ENCODE measurements at places on chromosomes 12 and 14.
A peak's percentile ranks its signal among the peaks of the same experiment; 100 is the strongest.

- DNase-seq: peak; percentile 30
Observed at GRCh38 chr12:57340104-57340503, 89.1 kb upstream of the STAC3 start.

GRCh38 chr12:115885040-115885690, 392.3 kb downstream of the MED13L start:
- DNase-seq: no peak

GRCh38 chr12:69936766-69937165, 111.7 kb downstream of the MYRFL start:
- DNase-seq: no peak

DNA sequence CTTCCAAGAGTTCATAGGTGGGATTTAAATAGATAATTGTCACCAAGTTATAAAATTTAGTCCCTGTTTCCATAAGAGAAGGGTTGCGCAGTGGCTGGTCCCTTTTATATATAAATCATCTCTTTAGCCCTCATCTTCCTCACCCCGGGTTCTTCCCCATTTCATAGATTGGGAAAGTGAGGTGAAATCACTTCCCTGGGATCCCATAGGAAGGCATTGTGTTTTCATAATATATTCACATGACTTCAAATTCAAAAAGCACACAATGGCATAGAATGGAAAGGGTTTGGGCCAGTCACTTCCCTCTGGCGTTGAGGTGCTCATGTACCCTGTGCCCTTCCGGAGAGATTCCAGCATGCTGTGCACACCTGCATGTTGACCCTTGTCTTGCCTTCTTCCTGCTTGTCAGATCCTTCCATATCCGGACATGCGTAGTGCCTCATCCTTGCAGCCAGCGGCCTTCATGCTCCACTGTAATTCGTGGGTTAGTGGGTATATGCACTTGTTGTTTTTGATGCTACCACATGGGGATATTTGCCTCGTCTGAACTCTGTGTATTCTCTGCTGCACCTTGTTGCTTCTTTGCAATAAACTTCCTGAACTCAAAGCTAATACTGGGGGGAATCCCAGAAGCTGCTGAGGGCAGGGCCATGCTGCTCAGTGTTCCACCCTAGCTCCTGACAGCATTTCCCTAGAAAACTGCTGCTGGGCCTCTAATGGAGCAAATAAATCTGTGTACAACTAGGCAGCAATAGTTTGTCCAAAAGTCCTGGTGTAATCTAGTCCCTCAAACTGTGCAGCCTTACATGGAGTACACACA, 59.6 kb downstream of the ANAPC7 start:
- DNase-seq: no peak

GRCh38 chr12:104204690-104205480, 10.7 kb upstream of the TXNRD1 start:
- DNase-seq: no peak

- no peak for DNase-seq
Observed at GRCh38 chr14:102187568-102188001, 47.9 kb downstream of the WDR20 start.

DNA sequence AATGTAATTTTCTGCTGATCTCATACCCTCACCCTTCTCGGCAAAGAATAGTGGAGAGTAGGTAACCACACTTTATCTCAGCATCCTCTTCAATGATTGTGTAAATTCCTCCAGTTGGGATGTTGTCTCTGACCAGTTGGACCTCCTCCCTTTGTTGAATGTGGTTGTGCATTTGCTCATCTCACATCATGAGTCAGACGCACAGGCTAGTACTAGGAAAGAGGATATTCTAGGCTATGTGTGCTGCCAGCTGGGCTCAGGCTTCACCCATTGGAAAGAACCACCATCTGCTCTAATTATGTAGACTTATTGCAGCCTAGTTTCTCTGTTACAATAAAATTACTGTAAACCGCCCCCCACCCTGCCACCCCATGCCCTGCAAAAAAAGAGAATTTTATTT, 90.3 kb downstream of the LMO3 start:
- no peak for DNase-seq

DNA sequence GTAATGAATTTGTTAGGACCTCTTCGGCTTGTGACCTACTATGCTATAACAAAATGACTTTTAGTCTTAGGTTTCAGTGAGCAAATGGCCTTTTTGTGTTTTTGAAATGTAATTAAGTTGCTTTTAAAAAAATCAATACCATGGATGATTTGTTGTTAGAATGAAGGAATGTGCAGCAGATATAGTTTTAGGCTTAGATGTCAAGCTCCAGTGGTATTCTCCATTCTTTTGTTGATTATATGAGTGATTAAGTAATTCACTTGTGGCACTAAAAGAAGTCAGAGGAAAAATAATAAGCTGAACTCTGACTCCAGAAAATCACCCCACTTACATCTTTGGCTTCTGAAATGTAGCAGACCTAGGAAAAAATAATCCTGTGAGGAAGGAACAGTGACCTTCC, 474.1 kb upstream of the MIS18BP1 start:
- DNase-seq: no peak

- no peak for DNase-seq
Observed at GRCh38 chr14:78946949-78947348, 776.8 kb downstream of the NRXN3 start.

GRCh38 chr12:79844693-79845092, 90.2 kb downstream of the PPP1R12A start:
- no peak for DNase-seq

DNA sequence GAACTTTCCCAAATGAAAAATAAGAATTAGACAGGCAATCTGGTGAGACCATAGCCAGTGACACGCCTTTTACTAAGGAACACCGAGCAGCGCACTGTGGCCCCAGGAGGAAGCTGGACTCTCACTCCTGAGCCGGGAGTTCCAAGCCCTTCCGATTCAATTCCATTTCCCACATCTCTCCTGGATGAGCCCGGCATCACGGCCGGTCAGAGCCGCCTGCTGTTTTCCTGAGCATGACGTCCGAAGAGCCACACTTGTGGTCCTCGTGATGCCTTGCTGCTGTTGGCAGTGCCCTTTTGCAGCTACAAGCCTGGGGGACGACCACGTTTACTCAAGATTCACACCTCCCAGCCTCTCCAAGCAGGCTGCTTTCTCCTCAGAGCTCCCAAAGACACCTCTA, 40.8 kb downstream of the FBXL14 start:
- no peak for DNase-seq

GRCh38 chr14:50806241-50806933, 24.6 kb downstream of the NIN start:
- no peak for DNase-seq

DNA sequence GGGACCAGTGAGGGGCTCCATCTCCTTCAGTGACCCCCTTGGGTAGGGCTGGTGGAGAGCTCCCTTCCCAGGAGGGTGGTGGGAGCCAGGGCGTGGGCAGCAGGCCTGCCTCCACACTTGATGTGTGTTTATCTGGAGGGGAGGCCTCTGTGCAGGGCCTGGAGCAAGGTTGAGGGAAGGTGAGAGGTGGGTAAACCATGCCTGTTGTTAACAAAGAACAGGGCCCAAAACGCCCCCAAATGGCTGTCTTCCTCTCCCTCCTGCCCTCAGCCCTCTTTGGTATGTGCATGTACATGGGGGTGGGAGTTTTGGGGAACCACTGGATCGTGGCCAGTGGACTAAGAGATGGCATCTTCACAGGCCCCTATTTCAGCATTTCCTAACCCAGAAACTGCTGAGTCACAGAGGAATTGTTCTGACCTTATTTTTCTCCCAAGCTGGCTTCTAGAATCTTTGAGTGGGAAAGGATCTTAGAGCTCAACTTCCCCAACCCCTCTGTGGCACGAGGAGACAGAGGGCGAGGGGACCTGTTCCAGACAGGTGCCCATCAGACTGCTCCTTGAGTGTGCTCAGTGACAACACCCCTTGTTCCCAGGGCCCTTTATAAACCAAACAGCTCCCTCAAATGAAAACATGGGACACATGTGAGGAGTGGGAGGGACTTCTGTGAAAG, 3.6 kb downstream of the SLC48A1 start:
- DNase-seq: no peak

DNA sequence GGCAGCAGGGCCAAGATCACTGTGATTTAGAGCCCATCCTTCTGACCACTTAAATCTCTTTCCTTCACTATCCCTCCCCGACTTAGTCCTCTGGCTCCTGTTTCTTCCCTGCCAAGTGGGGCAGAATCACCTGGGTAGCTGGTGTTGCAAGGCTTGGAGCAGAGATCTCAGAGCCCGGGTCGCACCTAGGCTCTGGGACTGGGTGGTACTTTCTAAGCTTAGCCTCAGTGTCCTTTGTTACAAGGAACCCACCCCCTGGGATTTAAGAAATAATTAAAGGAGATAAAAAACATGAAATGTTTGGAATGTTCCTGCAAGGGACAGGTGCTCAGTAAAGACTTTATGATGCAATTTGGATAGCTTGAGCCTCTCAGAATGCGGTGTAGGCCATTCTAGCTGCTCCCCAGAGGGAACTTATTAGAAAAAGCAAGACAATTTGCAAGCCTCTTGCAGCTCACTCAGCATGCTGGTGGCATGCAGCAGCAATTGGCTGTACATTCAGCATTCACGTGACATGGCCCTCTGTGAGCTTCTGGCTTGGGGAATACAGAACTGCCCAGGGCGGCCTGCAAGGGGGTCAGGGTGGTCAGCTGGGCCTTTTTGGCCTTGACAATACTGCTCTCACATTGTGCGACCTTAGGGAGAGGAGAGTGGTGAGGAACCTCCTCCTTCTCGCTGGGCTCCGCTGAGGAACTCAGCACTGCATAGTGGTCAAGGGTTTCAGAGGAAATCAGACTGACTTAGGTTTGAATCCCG, 16.8 kb downstream of the C14orf132 start:
- DNase-seq: no peak

GRCh38 chr12:130097798-130098255, 64.4 kb upstream of the FZD10 start:
- no peak for DNase-seq

DNA sequence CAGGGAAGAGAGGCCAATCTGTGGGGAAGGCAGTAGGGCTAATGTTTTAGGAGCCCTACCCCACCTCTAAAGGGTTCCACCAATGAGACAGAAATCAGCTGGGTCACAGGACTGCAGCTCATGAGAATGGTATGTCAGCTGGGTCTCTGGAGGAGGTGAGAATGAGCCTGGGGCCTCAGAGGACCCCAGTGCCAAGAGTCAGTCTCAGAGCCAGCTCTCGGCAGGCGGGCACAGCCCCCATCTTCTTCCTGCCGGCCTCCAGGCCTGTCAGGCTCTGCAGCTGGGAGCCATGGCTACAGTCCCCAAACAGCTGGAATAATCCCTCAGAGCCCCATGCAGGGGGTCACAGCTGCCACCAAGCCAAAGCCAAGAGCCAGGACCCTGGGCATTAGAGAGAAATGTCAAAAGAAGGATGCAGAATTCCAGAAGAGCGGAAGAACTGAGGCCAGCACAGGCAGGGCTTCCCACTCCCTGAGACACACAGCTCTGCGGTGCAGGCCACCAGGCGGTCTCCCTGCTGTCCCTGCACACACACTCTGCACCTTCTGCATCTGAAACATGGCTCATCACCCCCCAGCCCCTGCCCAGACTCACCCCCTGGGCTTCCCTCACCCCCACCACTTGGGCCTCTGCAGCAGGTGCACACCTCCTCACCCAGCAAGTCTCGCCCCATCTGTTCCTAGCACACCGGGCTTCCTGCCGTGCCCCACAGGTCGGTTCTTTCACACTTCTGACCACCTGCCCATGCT, 26.0 kb downstream of the ITPK1 start:
- DNase-seq: no peak

GRCh38 chr14:73750531-73750901, 36.3 kb upstream of the PNMA1 start:
- no peak for DNase-seq

DNA sequence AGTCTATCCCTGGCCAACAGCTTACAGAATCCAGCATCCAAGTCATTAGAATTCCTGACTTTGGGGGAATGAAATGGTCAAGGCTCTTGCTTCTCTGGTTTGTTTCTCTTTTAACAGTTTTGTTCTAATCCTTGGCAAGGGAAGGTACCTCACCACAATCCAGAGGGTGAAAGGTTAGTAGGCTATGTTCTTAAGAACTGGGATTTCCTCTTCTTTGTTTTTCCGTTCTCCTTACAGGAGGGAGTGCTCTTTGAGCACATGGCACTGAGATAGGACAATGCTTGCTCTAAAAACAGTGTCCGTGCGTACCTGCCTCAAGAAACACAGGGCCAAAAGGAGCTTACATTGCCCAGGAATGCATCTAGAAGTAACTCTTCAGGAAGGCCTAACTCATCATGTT, 156.6 kb downstream of the GCH1 start:
- DNase-seq: no peak

- DNase-seq: no peak
Observed at GRCh38 chr12:93602897-93603668, 30.6 kb downstream of the SOCS2 start.

GRCh38 chr12:57456145-57456700, 1.1 kb downstream of the INHBE start:
- peak; percentile 45 for DNase-seq

DNA sequence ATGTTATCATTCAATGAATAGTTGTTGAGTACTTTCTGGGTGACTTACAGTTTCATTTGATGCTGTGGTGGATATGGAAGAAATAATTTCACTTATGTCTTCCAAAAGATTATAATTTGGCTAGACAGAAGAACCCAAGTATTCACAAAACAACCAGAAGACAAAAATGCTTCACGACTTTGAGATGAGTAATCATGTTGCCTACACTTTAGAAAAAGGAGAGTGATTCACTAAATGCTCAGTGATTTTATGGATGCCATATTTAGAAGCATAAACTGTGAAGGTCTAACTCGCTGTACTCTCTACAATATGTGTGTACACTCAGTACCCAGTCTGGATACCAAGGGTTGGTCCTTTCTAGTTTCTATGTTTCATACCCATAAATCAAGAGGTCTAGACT, 101.3 kb upstream of the E2F7 start:
- no peak for DNase-seq

- DNase-seq: no peak
Observed at GRCh38 chr12:28704477-28705169, 444.5 kb upstream of the FAR2 start.

DNA sequence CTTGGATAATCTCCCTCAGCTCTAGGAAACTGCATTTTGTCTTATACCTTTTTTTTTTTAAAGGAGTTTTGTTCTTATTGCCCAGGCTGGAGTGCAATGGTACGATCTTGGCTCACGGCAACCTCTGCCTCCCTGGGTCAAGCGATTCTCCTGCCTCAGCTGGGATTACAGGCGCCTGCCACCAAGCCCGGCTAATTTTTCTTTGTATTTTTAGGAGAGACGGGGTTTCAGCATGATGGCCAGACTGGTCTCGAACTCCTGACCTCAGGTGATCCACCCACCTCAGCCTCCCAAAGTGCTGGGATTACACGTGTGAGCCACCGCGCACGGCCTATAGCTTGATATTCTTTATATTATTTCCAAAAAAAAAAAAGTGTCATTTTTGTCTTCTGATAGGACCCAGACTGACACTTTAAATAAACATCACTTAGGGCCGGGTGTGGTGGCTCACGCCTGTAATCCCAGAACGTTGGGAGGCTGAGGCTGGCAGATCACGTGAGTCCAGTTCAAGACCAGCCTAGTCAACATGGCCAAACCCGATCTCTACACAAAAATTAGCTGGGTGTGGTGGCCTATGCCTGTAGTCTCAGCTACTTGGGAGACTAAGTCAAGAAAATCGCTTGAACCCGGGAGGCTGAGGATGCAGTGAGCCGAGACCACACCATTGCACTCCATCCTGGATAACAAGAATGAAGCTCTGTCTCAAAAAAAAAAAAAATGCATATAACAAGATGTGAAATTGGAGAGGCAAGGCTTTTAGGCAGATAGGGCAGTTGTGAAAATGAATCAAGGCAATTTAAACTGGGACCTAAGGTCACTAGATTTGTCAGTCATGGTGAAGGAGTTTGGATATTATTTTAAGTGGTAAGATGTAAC, 18.4 kb downstream of the SLC2A3 start:
- no peak for DNase-seq
